ENCODE measurements at places on chromosomes 16 and 17.

DNA sequence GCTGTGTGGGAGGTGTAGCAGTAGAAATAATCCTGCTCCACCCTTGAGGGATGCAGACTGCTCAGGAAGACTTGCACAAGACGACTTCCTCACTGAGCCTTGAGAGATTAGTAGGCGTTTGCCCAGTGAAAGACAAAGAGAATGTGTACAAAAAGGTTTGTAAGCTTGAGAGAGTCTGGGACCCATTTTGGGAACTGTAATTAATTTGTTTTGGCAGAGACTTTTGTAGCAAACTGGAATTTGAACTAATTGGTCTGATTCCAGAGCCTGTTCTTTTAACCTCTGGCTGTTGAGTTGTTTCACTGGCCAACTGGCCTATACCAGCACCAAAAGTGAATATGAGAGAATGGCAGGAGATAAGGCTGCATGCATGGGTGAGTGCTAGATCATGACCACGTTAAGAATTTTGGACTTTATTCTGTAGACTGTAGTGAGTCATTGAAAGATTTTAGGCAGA lies 75.5 kb downstream of the AATF start:
- DNase-seq: no peak

- no peak for DNase-seq
Observed at GRCh38 chr16:71778780-71779179, 29.9 kb downstream of the AP1G1 start.

DNA sequence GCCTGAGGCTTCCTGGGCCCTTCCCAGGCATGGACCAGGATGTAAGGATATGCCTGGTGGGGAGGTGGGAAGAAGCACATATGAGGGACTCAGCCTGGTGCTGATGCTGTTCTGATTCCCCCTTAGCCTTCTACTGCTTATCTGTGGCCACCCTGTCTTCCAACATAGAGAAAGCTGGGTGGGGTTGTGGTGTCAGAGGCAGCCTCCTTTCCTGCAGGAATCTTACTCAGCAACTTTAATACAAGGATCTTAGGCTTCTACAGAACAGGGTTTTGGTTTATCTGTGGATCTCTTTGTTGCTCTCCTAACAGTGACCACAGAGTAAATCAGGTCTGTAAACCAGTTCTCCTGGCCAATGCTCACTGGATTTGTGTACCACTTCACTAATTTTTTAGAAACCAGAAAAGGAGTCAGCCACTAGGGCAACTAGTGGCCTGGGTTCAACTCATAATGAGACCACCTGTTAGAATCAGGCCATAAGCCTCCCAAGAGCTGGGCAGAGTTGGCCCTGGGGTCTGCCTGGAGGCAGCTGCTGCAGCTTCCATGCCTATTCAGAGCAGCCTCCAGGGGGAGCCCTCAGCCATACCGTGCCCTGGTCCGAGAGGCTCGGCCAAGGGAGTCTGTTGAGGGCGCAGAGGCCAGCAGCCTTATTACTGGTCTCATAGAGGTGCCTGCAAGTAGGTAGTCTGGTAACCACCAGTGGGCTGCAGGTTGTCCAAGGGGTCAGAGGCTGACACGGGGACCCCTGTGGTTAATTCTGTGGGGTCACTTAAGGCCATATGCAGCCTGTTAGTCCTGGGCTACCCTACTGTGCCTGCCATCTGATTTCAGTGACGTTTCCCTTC lies 7.1 kb downstream of the HAS3 start:
- DNase-seq: no peak

- no peak for DNase-seq
Observed at GRCh38 chr16:75323933-75324332, 72.5 kb upstream of the BCAR1 start.

GRCh38 chr17:29037739-29038084 lies 5.2 kb upstream of the PIPOX start:
- no peak for DNase-seq

GRCh38 chr16:27776556-27777225 lies 226.7 kb downstream of the KATNIP start:
- no peak for DNase-seq

DNA sequence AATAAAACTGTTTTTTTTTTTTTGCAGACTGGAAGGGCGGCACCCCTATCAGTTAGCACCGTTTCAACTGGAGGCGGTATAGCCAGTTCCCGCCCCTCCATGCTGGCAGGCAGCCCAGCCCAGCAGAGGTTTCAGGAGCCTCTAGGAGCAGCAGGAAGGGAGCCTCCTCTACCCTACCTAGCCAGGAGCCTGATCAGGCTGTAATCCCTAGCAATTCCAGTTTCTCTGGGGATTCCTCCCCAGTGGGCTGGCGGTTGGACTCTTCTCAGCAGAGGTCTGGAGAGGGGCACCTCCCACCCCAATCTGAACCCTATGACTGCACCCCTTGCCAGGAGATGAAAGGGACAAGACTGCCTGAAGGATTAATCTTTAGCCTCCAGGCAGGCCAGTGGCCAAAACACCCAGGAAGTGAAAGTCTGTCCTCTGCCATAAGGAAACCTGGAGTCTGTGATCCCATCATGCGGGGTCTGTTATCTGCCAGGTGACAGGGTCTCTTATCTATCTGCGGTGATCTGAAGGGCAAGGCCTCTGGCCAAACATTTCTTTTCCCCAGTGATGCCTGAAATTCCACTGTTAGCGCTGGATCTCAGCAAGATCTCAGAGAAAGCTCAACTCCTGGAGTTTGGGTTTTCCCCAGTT lies 4.9 kb upstream of the CDH1 start:
- peak; percentile 47 for DNase-seq

- no peak for DNase-seq
Observed at GRCh38 chr17:50603340-50603739, 31.3 kb upstream of the ABCC3 start.

DNA sequence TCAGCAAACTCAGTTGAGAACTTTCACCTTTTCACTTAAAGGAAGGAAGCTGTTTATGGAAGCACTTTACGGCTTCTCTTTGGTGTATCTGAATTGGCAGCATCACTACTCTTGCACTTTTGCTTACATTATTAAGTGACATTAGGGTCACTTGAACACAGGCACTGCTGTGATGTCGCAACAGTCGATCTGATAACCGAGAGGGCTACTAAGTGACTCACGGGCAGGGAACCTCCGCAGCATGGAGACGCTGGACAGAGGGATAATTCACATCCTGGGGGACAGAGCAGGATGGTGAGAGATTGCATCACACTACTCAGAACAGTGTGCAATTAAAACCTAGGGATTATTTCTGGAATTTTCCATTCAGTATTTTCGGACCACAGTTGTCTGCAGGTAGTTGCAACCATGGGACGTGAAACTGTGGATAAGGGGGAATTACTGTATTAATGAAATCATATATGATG lies 56.5 kb downstream of the DNAH2 start:
- DNase-seq: no peak

GRCh38 chr17:62611292-62611691 lies 16.2 kb upstream of the MRC2 start:
- no peak for DNase-seq

- no peak for DNase-seq
Observed at GRCh38 chr16:24541233-24541933, 2.0 kb downstream of the RBBP6 start.

DNA sequence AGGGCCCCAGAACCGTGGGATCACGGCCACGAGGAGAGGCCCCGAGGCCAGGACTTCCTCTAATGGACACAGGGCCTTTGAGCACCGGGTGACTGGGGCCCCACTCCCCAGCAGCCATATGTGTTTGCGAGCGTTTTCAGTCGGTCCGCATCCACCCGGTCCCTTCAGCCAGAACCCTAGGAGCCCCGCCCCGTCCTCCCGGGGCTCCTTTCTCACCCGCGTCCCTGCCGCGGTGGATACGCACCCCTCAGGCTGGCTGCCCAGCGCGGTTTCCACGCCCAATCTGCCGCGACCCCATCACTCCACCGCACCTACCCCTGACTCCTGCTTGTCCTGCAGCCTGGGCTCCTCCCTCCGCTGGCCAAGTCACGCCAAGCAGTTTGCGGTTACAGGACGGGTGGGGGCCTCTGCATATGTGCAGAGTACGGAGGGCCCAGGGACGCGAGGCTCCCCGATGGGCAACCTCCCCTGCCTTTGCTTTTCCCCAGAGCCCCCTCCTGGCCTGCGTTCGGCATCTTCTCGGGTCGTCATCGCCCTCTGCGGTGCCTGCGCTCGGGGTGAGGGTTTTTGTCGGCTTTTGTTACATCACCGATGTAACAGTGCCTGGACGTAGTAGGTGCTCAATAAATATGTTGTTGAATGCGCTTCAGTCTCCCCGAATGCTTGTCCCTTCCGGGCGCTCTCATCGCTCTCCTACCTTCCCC lies 1.0 kb upstream of the TTYH2 start:
- DNase-seq: peak; percentile 42

DNA sequence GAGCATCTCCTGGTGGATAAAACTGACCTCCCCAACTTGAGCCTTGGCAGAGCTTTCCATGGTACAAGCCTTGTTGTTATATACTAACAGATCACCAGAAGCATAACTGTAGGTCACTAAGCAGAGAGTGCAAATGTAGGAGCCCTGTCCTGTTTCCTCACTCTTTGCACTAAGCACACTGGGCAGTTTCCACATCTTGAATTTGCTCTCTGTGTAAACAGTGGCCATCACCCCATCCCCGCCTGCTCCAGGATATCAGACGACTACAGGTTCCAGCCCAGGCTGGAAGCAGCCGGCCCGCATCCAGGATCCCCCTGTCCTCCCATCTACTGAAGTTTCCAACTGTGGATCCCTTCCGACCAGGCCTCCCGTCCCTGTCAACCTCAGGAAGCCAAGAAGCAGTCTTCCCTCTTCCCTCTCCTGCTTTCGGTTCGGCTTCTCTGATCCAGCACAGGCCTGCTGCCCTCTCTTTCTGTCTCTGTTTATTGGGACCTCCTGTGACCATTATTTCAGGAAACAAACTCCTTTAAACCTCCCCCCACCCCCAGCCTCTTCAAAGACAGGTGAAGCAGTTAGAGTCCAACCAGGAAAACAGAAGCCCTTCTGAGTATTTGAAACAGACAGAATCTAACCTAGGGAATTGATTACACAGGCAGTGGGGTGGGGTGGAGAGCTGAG lies 22.6 kb upstream of the CACNG4 start:
- no peak for DNase-seq

GRCh38 chr17:75412455-75413317 lies 7.2 kb upstream of the GRB2 start:
- DNase-seq: no peak

DNA sequence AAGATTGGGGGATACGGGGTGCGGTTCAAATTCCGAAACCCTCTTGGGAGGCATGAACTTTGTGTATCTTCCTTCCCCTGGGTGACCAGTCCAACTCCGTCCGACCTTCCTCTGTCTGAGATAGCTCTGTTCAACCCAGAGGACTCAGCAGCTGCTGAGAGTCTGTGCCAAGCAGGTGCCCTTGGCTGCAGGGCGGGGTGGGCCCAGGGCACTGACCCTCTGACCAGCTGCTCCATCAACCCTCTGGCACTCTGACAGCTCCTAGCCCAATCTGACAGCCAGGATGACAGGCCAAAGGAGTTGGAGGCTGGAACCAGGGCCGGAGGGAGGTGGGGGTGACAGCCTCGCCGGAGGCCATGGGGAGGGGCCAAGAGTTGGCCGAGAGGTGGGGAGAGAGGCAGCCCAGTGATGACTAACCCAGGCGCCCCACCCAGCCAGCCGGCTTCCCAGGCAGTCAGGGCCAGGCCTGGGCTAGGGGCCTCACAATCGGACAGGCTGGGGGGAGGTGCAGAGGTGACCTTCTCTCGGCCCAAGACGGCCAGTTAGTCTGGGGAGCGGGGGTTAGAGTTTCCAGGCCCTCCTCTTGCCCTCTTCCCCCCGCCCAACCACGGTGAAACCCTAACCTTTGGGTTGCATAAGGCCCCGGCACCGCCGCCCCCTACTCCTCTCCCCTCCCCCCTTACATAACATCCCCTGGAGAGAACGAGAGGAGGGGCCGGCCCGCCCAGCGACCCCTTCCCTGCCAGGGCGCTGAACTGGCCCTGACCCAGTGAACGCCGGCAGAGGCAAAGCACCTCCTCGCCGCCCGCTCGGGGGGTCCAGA lies 5.0 kb upstream of the TLCD2 start:
- DNase-seq: no peak

DNA sequence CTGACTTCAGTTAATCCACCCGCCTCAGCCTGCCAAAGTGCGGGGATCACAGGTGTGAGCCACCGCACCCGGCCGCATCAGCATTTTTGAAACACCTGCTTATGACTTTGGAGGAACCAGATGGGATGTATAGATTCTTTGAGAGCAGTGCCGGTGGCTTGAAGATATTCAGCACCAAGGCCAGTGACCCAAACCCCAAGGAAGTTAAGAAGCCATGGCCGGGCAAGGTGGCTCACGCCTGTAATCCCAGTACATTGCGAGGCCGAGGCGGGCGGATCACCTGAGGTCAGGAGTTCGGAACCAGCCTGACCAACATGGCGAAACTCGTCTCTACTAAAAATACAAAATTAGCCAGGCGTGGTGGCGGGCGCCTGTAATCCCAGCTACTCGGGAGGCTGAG lies 43.9 kb downstream of the TRARG1 start:
- DNase-seq: no peak

GRCh38 chr17:35255316-35255715 lies 12.4 kb downstream of the SLFN5 start:
- DNase-seq: no peak

DNA sequence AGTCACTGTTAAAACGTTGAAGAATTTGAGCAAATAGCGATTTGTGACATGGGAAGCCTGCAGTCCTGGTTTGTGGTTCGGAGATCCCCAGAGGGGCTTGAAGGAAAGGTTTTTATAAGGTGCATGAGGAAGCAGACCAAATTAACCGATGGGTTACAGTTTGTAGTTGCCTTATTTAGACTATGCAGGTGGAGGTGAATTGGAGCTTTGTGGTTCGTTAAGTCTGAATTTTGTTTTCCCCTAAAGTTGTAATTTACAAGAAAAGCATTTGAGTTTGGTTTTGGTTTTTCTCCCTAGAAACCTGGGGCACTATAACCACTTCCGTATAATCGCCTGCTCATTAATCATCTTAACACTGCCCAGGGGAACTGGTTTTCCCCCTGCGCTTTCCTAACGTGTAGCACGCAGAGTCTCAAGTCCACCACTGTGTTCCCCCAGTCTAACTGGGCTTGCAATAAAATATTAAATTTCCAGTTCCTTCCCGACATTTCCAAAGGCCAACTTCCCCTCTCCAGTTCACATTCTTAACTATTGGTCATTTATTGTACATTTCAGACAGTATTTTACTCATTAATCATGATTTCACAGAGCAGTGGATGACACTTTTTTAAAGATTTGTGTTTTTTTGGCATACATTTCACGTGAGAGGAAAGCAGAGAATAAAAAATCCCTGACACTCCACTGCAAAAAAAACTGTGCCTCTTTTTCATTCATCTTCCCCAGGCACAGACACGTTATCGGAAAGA lies 932 bp downstream of the ZNF267 start:
- DNase-seq: no peak

Measured in mesothelial cell of epicardium (in vitro differentiated cells).